ENCODE measurements at places on chromosomes 1 and 21.

GRCh38 chr1:3463408-3463863 is 9.0 kb downstream of the ARHGEF16 start:
- DNase-seq: no peak

GRCh38 chr1:10708757-10709156 is 87.7 kb downstream of the CASZ1 start:
- DNase-seq: no peak

- no peak for DNase-seq
These were observed 6.9 kb upstream of the DNAH14 start for GRCh38 chr1:224922404-224923164.

GRCh38 chr1:171434717-171435346 is 50.5 kb upstream of the PRRC2C start:
- no peak for DNase-seq

GRCh38 chr1:173122958-173123852 is 72.5 kb upstream of the TNFSF18 start:
- no peak for DNase-seq

DNA sequence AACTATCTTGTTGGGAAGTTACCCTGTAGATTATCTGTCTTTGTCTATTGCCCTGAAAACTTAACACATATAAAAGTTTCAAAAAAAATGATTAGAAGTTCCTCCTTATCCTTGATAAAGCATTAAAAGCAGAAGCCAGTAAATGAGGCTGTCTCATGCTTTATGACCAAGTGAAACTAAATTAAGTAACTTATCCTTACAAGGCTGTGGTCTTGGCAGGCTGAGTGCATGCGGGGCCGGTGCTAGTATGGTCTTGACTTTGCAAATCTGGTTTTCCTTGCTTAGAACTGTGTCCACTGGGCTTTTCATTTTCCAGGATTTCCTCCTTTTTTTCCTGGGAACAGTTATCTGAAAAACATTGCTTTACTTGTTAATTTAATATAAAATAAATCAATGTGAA is 43.1 kb downstream of the PCNX2 start:
- no peak for DNase-seq

All from stimulated activated CD4-positive, alpha-beta T cell treated with anti-CD3 and anti-CD28 coated beads, Interleukin-1b, Interleukin-23, amount 100 ng/mL, for 1 hour (primary cell).